ENCODE measurements at places on chromosomes 5 and 9. TPM values are rescaled to one million over a fixed set of nuclear protein-coding genes. Genes with fewer than 3 reads are reported as not detected.

GRIN3A gene
- not detected for total RNA-seq

TAF11L10 gene
- 1.4 TPM for total RNA-seq

FOXI1 gene
- not detected for total RNA-seq

KLF4 gene
- total RNA-seq = 0.28 TPM

PWWP2A gene
- total RNA-seq = 17.7 TPM

FBP1 gene
- total RNA-seq = not detected

CCDC183 gene
- not detected for total RNA-seq

ANKDD1B gene
- total RNA-seq = not detected

GRCh38 chr5:132437604-132438266 is 52.8 kb downstream of the IRF1 start:
- peak; percentile 67 for DNase-seq

DNA sequence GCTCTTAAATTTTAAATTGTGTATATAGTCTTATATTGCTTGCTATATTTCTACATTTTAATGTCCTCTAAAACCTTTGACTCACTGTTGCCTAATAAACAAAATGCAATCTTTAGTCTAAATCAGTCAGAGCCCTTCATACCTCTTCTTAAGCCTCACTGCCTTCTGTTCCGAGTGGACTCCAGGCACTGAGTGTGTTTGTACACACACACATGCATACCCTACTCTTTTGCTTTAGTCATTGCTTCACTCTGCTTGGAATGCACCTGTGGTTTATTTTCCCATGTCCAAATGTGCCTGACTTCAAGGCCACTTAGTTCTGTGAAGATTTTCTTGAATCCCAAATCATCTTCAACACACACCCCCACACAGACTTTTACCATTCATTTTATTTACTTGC is 60.9 kb downstream of the SLC12A2 start:
- DNase-seq = no peak

GRCh38 chr5:671459-672328 is 21.5 kb downstream of the TPPP start:
- DNase-seq = peak; percentile 85

GRCh38 chr9:8560560-8561525 is 761.3 kb upstream of the DMAC1 start:
- no peak for DNase-seq

GRCh38 chr9:108579757-108580439 is 275.9 kb downstream of the ACTL7B start:
- DNase-seq = peak; percentile 82

DNA sequence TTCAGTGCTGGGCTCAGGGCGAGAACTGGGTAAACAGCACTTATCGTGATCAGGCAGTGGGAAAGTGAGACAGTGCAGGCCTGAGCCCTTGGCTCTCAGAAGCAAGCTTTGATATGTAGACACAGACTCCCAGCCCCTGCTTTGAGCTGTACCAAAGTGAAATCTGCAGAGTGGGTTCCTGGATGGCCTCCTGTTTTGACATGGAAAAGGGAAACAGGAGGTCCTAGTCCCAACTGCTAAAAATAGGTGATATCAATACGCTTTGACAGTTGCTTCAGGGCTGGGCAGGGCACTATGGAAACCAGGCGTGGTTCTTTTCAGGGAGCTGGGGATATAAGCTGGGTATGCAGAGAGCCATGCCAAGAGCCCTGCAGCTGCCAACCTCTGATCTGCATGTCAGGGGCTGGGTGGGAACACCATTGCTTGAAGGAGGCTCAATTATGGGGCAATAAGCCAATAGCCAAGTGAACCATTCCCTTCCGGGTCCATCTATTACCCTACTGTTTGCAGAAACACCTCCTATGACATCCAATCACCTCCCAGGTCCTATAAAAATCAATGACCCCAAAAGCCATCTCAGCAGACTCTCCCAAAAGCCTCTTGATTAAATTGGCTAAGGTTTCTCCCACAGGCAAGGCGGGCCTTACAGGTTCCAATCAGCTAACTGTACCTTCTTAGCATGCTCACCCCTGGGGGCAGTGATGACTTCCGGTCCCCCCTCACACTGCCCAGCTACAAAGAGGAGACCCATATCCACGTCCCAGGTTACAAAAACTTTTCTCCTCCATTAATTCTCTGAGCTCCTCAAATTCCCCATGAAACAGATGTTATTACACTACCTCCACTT is 45.8 kb downstream of the EPB41L4B start:
- no peak for DNase-seq

GRCh38 chr5:154214371-154215106 is 24.0 kb downstream of the GALNT10 start:
- DNase-seq = no peak

- peak; percentile 49 for DNase-seq
Observed at GRCh38 chr9:104386425-104387069, 117.5 kb upstream of the OR13F1 start.

DNA sequence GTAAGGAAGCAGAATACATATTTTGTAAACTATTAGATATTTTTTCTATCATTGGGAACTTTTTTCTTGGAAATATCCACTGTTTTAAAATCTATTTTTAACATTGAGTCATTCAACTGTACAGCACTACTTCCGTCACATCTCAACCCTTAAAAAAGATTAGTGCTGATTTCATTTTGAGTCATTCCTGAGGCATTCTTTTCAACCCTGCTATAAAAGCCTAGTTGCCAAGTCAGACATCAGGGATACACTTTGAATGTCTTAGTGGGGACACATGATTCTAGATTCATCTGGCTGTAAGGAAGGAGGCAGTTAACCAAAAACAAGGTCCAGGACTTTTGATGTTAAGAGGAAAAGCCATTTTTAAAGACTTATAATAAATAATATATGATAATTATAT is 160.9 kb downstream of the GIN1 start:
- peak; percentile 79 for DNase-seq

DNA sequence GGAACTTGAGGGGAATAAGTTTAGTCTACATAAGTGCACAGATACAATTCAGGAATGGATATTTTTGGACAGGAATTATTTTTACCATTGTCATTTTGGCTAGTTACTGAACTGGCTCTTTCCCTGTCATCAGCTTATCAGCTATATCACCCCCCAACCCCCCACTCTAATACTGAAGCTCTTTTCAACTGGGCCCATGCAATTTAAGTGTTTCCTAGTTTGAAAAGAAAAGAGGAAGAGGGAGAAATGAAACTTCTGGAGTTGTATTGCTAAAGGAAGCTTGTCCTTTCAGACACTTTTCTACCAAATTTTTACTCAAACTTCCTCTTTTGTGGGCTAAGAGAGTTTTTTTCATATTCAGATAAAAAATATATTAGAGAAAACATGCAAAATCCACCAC is 18.5 kb upstream of the TIMD4 start:
- no peak for DNase-seq

- no peak for DNase-seq
Observed at GRCh38 chr9:93978551-93978950, 23.4 kb upstream of the BARX1 start.

DNA sequence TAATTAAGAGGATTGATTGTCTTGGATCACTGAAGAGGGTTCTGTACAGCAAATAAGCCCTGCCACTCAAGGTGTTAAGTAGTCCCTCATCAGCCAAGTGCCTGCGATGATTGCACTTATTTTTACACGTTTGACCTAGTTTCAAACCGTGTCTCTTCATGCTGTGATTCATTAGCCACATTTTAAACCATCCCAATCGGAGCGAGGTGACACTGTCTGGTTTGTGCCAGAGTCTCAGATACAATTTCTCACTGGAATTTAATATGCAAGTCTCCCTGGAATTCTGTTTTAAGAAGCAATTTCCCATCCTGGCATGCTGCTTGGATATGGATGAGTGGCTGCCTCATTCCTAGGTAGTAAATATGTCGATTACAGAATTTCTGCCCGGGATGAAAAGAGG is 1.6 kb downstream of the INSYN2B start:
- no peak for DNase-seq

DNA sequence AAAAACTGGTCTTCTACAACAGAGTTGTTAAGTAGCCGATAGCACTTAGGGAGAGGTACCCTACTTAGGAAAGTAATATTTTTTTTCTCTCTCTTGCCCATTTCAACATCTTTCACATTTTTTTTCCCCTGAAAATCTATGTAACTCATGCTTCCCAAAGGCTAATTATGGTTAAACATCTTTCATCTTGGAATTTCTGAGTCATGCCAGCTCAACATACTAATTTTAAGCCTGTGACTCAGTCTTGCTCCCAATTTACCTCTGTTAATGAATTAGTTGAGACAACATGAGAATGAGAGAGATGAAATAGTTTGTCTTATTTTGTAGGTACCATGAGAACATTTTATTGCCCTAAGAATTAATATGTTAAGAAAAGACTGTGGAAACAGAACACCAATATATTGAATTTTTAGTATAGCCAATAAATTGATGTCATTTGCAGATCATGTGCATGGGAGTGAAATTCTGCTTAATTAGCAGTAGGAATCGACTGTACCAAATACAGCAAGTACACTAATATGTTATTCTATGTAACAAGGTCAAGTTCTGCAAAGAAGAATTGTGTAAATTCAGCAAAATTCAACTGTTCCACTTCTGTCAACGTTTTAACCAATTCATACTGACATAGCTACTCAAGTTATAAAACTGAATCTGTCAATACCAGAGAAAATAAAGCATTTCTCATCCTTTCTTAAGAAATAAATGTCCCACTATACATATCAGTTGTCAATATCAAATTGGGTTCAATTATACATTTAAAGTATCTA is 550.0 kb downstream of the PTPRD start:
- no peak for DNase-seq

DNA sequence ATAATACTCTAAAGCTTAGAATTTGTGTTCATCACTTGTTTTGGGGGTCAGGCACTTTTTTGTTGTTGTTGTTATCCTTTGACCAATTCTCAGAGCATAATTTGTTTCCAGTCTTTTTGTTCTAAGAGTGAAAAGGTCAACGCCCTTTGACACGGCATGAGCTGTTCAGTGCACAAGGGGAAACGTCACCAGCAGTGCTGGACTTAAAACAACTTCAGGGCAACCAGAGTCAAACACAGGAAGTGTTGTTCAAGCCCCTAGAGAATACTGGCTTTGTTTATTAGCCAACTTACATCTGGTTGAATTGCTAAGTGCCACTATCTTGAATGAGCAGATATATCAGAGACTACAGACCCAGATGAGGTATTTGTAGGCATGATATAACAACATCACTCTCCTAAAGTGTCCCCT is 368.9 kb downstream of the TMEM161B start:
- peak; percentile 68 for DNase-seq

DNA sequence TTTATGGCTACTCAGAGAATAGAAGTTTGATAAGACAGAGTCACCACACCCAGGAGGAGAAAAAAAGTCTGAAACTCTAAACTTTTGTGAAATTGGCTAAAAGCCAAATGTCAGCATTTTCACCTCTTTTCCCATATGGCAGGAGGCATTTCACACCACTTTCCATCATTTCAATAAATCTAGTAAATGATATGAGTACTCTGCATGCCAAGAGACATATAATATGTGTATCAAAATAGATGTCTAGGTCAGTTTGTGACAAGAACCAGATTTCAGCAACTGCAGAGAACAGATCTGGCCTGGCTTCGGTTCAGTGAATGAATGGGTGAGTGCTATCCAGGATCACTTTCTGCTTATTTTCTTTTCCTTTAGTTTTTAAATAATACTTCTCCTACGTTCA is 470.8 kb downstream of the ENC1 start:
- DNase-seq = no peak

GRCh38 chr9:123438821-123439220 is 82.8 kb downstream of the CRB2 start:
- DNase-seq = no peak

DNA sequence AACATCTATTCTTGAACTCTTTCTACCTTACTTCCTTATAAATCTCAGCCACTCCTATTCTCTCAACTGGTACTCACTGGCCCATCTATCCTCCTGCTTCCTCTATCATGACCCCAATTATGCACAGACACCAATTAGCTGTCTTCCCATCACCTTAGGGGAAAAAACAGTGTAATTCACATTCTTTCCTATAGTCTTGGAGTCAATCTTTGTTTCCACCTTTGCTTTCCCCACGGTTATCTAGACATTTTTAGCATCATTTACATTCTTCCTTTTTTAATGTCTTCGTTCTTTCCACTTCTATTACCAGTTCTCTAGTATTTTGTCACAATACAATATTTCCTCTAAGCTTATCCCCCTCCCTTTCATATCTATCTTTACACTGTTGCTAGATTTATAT is 449.4 kb downstream of the TMEM38B start:
- DNase-seq = no peak

DNA sequence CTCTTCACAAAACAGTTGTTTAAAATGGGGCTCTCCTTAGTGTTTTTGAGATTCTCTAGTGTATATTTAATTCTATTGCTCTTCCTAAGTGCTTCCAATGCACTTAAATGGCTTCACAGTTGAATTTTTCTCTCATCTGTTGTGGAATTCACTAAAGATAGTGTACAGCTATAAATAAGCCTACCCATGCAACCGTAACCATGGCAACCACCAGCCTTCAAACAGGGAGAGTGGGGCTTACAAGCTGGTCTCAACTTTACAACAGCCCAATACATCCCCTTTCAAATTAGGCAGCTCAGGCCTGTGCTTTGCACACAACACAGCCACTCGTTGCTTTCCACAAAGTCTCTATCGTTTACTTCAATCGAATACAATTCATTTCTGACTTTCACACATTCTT is 144.0 kb upstream of the PLPPR1 start:
- no peak for DNase-seq

- DNase-seq = no peak
Observed at GRCh38 chr9:27291292-27291691, 5.7 kb downstream of the EQTN start.

DNA sequence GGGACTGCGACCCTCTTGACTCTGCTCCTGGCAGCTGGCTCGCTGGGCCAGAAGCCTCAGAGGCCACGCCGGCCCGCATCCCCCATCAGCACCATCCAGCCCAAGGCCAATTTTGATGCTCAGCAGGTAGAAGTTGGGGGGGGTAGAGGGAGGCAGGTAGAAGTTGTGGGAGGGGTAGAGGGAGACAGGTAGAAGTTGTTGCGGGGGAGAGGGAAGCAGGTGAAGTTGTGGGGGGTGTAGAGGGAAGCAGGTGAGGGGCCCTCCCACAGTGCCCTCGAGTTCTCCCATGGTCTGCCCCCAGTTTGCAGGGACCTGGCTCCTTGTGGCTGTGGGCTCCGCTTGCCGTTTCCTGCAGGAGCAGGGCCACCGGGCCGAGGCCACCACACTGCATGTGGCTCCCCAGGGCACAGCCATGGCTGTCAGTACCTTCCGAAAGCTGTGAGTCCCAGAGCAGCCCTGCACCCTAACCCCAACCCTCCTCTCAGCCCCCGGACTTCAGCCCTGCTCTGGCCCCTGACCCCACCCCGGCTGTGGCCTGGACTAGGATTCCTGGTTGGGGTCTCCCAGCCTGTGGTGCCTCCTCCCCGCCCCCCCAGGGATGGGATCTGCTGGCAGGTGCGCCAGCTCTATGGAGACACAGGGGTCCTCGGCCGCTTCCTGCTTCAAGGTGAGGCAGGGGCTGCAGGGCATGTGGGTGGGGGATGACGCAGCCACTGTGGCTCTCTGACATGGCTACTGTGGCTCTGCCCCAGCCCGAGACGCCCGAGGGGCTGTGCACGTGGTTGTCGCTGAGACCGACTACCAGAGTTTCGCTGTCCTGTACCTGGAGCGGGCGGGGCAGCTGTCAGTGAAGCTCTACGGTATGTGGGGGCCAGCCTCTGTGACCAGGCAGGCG is 537 bp downstream of the C8G start:
- DNase-seq = no peak
